ENCODE measurements at places on chromosomes 7 and 10.

- ATAC-seq: no peak
Measured at GRCh38 chr7:144390481-144390880, 13.0 kb downstream of the NOBOX start.

DNA sequence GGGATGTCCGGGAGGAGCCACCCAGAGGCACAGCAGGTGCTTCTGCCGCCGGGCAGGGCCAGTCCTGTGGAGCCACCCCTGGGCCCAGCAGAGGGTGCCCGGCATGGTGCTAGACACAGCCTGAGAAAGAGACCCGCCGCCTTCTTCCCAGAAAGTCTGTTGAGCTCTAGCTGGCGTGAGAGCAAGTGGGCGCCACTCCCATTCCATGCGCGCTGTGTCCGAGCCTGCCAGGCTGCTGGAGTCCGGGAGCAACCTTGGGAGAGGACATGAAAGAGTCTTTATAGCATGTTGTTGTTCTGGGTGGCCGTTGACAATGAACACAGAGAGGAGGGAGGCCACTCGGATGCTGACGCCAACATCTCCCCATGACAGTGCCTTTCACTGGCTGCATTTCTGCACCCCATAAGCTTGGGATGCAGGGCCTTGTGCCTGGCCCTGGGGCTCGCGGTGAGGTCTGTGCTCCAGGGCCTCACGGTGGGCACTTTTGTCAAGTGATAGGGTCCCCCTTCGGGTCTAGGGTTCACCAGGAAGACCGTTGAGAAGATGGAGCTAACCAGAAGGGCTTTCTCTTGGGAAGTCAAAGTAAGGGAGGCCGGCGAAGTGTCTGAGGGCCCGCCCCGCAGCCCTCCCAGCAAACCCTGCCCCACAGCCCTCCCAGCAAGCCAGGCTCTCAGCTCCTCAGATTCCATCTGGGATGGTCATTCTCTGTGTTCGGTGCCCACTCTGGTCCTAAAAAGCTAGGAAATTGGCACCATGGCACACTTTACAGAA is 47.3 kb downstream of the NKX6-2 start:
- ATAC-seq: no peak

DNA sequence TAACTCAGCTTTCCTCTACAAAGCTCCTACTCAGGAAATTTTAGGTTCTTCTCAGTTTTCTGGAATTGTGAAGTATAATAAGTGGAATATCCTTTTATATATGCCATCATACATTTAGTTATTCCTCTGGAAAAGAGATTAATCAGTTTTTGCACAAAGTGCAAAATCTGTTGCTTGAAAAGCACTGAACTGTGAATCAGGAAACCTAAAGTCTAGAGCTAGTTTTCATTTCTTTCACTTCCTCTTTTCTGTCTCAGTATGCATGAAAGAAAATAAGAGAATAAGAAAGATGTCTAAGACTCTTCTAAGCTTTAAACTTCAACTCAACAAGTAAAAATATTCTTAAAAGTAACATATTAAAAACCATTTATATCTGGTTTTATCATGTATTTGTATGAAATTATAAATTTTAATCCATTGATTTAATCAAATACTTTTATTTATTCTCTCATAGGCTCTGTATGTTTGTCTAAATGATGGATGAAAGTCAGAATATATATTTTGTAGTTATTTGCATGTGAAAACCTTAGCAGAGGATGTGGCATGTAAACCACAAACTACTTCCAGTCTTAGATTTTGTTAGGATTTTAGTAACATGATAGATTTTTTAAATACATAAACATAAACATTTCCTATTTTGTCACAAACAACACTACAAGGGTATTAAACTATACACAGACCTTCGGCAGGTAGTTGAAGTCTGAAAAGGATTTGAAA is 1073.0 kb downstream of the XPNPEP1 start:
- no peak for ATAC-seq

GRCh38 chr7:25069900-25070443 is 55.1 kb downstream of the CYCS start:
- peak; percentile 60 for ATAC-seq

DNA sequence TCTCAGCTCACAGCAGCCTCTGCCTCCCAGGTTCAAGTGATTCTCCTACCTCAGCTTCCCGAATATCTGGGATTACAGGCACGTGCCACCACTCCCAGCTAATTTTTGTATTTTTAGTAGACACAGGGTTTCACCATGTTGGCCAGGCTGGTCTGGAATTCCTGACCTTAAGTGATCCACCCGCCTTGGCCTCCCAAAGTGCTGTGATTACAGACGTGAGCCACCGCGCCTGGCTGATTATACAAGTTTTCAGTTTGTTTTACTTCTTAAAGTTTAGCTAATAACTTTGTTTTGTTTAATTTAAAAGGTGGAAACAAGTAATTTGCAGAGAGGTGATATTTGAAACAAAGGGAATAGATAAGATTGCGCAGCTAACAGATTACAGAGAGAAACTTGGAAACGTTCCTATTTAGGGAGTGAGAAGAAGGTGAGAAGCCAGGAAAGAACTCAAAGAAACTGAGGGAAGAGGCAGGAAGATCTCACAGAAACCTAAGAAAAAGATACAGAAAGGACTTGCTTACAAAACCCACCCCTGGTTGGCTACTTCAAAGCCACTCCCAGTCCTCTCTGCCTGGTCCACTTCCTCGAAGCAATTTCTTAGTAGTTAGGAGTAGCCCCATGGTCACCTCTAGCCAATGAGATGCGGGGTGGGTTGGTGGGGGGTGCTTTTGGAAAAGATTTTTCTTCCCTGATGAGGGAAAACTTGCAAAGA is 15.0 kb upstream of the PDLIM1 start:
- ATAC-seq: no peak

GRCh38 chr10:90398566-90398965 is 459.3 kb downstream of the HTR7 start:
- ATAC-seq: no peak
